ENCODE measurements at places on chromosomes 12 and 14.
A peak's percentile ranks its signal among the peaks of the same experiment; 100 is the strongest.

- no peak for DNase-seq
- H3K27ac ChIP-seq, result peak within 1 kb of the TSS; percentile 18
These were observed at the start of gene LPAR5 for GRCh38 chr12:6635856-6636531. Gene LPAR5 (minus strand): TSS chr12:6635959. CDS start chr12:6621248, 14,711 bp downstream.

DNA sequence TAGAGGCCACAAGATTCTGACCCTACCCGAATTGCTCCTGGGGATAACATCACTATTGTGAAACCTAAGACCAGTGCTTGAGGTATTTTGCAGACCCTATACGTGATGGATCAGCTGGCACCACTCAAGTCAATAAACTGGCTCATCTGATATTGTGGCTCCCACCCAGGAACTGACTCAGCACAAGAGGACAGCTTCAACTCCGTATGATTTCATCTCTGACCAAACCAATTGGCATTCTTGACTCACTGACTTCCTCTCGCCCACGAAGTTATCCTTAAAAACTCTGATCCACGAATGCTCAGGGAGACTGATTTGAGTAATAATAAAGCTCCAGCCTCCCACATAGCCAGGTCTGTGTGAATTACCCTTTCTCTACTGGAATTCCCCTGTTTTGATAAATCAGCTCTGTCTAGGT is 1036.1 kb upstream of the TMEM132C start:
- no peaks in the 10 kb centered on the region for H3K4me1 ChIP-seq
- no peaks in the 10 kb centered on the region for H3K36me3 ChIP-seq
- H3K4me3 ChIP-seq, result no peak overlapping the region
- H3K27ac ChIP-seq, result no peak overlapping the region

- H3K4me3 ChIP-seq, result no peak overlapping the region
- peaks cover 27% of the 10 kb centered on the region for H3K36me3 ChIP-seq
- H3K27ac ChIP-seq, result no peak overlapping the region
- H3K4me1 ChIP-seq, result peaks cover 27% of the 10 kb centered on the region
- no peak for DNase-seq
- no peaks in the 10 kb centered on the region for H3K27me3 ChIP-seq
These were observed 72.9 kb downstream of the CDK17 start for GRCh38 chr12:96327346-96327745.

GRCh38 chr12:2796187-2796666 is 1.5 kb downstream of the FKBP4 start:
- peak overlapping the region; percentile 82 for H3K27ac ChIP-seq
- peaks cover 62% of the 10 kb centered on the region for H3K4me1 ChIP-seq
- H3K27me3 ChIP-seq, result no peaks in the 10 kb centered on the region
- H3K36me3 ChIP-seq, result peaks cover 35% of the 10 kb centered on the region
- DNase-seq, result no peak

DNA sequence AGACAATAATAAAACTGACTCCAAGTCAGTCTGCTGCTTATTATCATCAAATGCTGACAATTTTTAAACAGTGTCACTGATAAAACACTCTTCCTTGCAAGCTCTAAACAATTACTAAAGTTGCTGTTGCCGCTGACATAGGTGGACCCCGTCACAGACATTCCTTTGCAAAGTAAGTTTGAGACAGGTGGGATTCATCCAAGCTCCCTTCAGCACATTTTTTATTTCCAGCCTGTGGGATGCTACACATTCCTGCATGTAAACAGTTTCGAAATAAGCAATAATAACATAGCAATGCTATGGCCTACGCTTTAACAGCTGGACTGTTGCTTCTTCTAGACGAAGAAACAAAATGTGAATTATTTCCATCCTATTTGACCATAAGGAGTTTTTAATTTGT is 85.4 kb upstream of the HIF1A start:
- DNase-seq, result no peak
- no peak overlapping the region for H3K27ac ChIP-seq
- no peaks in the 10 kb centered on the region for H3K36me3 ChIP-seq
- no peaks in the 10 kb centered on the region for H3K27me3 ChIP-seq
- no peak overlapping the region for H3K4me3 ChIP-seq

GRCh38 chr12:54141431-54142113 is 47.2 kb downstream of the SMUG1 start:
- H3K36me3 ChIP-seq, result no peaks in the 10 kb centered on the region
- H3K4me3 ChIP-seq, result no peak overlapping the region
- peak overlapping the region; percentile 69 for H3K27ac ChIP-seq

GRCh38 chr12:38949363-38949762 is 44.0 kb upstream of the CPNE8 start:
- no peaks in the 10 kb centered on the region for H3K27me3 ChIP-seq
- no peaks in the 10 kb centered on the region for H3K4me1 ChIP-seq
- DNase-seq, result no peak
- H3K4me3 ChIP-seq, result no peak overlapping the region
- H3K27ac ChIP-seq, result no peak overlapping the region
- H3K36me3 ChIP-seq, result no peaks in the 10 kb centered on the region

DNA sequence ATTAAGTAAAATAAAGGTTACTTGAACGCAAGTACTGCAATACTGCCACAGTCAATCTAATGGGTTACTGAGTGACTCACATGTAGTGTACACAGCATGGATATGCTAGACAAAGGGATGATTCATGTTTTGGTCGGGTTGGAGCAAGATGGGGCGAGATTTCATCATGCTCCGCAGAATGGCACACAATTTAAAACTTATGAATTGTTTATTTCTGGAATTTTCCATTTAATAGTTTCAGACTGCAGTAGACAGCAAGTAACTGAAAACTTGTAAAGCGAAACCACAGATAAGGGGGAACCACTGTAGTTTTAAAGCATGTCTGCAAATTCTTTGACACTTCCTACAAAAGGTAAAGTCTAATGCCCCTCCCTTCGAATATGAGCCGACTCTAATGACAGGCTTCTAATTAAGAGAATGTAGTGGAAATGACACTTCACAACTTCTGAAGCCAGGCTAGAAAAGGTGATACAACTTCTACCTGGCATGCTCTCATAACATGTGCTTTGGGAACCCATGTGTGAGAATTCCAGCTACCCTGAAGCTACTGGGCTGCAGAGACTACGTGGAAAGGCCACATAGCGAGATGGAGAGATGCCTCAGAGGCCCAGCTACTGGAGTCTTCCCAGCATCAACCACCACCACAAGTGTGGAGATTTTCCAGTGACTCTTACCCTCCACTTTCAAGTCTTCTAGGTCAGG is 13.9 kb upstream of the TCP11L2 start:
- H3K36me3 ChIP-seq, result no peaks in the 10 kb centered on the region
- no peak for DNase-seq
- H3K27ac ChIP-seq, result no peak overlapping the region
- no peak overlapping the region for H3K4me3 ChIP-seq

GRCh38 chr12:95083471-95083870 is 10.1 kb upstream of the NR2C1 start:
- H3K4me3 ChIP-seq, result no peak overlapping the region
- DNase-seq, result no peak
- peak overlapping the region; percentile 41 for H3K27ac ChIP-seq
- peaks cover 21% of the 10 kb centered on the region for H3K4me1 ChIP-seq
- peaks cover 6% of the 10 kb centered on the region for H3K36me3 ChIP-seq

GRCh38 chr12:56087220-56087619 is 7.3 kb downstream of the ERBB3 start:
- peak; percentile 84 for DNase-seq
- H3K4me1 ChIP-seq, result peaks cover 14% of the 10 kb centered on the region
- H3K4me3 ChIP-seq, result no peak overlapping the region

DNA sequence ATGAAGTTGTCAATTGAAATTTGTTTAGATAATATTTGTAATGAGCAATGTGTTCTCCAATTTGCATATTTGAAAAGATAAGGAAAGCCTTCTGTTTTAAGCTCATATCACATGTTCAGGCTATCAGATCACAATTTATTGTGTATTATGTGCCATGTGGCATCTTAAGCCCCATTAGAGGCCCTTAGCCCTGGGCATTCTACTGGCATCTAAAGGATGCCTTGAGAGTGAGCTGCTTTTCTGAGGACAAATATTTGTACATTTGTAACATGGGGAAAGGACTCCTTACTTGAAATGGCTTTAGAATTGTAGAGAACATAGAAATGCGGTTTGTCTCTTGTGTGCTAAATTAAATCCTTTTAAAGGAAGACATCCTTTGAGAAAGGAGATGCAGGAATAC is 62.2 kb downstream of the RMST start:
- no peak overlapping the region for H3K27ac ChIP-seq
- no peak for DNase-seq
- H3K27me3 ChIP-seq, result no peaks in the 10 kb centered on the region

GRCh38 chr12:53747095-53747494 is 4.7 kb downstream of the CISTR start:
- H3K27me3 ChIP-seq, result peaks cover 79% of the 10 kb centered on the region
- H3K36me3 ChIP-seq, result no peaks in the 10 kb centered on the region
- no peak overlapping the region for H3K4me3 ChIP-seq
- H3K4me1 ChIP-seq, result peaks cover 29% of the 10 kb centered on the region
- no peak overlapping the region for H3K27ac ChIP-seq

GRCh38 chr12:108568338-108569154 is 6.2 kb downstream of the ISCU start:
- no peaks in the 10 kb centered on the region for H3K27me3 ChIP-seq
- peaks cover 62% of the 10 kb centered on the region for H3K36me3 ChIP-seq
- peaks cover 59% of the 10 kb centered on the region for H3K4me1 ChIP-seq
- DNase-seq, result no peak
- no peak overlapping the region for H3K4me3 ChIP-seq

DNA sequence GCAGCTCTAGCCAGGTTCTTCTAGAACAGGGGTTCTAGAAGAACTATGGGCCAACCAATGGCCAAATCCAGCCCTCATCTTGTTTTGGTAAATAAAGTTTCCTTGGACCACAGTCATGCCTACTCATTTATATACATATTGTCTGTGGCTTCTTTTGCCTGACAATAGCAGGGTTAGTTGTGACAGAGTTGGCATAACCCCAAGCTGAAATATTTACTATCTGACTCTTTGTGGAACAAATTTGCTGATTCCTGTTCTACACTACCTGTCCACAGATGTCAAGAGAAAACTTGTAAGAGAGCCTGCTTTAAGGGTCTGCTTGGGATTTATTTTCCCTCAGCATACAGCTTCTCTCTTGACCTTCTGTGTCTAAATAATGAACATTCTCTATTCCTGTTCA is 289.0 kb downstream of the KSR2 start:
- H3K36me3 ChIP-seq, result no peaks in the 10 kb centered on the region
- H3K4me1 ChIP-seq, result no peaks in the 10 kb centered on the region
- H3K27me3 ChIP-seq, result peaks cover 25% of the 10 kb centered on the region
- H3K4me3 ChIP-seq, result no peak overlapping the region

GRCh38 chr14:79834868-79835267 is 376.4 kb downstream of the DIO2 start:
- no peak overlapping the region for H3K4me3 ChIP-seq
- H3K27me3 ChIP-seq, result no peaks in the 10 kb centered on the region
- no peak overlapping the region for H3K27ac ChIP-seq
- no peak for DNase-seq
- H3K4me1 ChIP-seq, result peaks cover 9% of the 10 kb centered on the region
- no peaks in the 10 kb centered on the region for H3K36me3 ChIP-seq

DNA sequence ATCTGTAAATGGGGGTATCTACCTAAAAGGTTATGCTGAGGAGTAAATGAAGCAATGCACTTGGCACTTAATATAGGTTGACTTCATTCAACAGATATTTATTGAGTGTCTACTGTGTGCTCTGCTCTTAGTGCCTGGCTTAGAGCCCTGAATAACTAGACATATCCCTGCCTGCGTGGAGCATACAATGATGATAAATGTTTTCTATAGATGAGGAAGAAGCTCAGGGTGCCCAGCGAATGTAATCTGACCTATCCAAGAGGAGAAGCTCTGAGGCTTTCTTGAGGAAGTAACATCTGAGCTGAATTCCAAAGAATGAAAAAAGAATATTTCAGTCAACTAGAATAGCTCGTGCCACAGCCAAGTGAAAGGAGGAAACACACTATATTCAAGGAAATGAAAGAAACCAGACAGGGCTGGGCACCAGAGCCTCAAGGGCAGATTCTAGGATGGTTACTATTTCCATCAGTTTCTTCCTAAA is 17.9 kb upstream of the HIGD1C start:
- H3K27me3 ChIP-seq, result no peaks in the 10 kb centered on the region
- DNase-seq, result no peak
- peaks cover 32% of the 10 kb centered on the region for H3K36me3 ChIP-seq
- H3K4me1 ChIP-seq, result peaks cover 54% of the 10 kb centered on the region
- H3K27ac ChIP-seq, result peak overlapping the region; percentile 79

GRCh38 chr14:99360774-99361595 is 89.0 kb upstream of the BCL11B start:
- peaks cover 4% of the 10 kb centered on the region for H3K27me3 ChIP-seq
- no peak for DNase-seq
- no peaks in the 10 kb centered on the region for H3K4me1 ChIP-seq
- H3K27ac ChIP-seq, result no peak overlapping the region
- no peak overlapping the region for H3K4me3 ChIP-seq

- H3K4me3 ChIP-seq, result no peak overlapping the region
- peaks cover 23% of the 10 kb centered on the region for H3K4me1 ChIP-seq
- H3K36me3 ChIP-seq, result no peaks in the 10 kb centered on the region
- H3K27ac ChIP-seq, result no peak overlapping the region
These were observed 255.9 kb downstream of the DPF3 start for GRCh38 chr14:72638021-72638420.

GRCh38 chr14:92675976-92676375 is 72.5 kb downstream of the LGMN start:
- H3K4me3 ChIP-seq, result no peak overlapping the region
- H3K36me3 ChIP-seq, result peaks cover 29% of the 10 kb centered on the region
- no peak for DNase-seq
- H3K4me1 ChIP-seq, result peaks cover 14% of the 10 kb centered on the region

DNA sequence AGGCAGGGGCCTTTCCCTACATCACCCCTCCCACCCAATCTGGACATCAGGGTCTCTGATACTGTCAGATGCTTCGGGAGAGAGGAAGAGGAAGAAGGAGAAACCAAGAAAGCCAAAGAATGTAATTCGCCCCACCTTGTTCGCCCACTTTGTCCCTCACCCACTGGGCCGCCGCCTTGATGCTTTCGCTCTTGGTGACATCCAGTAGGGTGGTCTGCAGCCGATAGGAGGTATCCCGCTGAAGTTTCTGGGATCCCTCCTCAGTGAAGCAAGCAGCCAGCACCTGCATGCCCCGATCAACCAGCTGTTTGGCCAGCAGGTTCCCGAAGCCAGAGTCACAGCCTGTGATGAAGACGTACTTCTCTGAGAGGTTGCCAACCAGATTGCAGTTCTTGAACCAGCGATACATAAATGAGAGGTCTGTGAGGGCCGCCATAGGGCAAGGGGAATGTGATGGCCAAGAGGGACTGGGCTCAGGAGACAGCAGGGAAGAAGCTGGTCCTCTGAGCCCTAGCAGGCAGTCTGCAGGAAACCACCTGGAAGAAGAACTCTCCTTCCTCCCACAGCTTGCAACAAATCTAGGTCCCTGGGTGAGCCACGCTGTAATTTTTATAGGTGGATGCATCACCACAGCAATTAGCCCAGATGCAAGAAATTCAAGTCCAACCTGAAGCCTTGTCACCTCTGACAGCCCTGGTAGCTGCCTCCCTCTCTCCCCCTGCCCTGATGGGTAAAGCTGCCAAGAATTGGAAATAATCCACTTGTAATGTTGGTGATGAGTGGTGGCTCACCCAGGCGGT is at the start of gene SDR9C7:
SDR9C7 (minus strand) TSS at position 583 of the 800 bp plus-strand sequence; CDS start at position 436, 147 bp downstream.
- no peak within 1 kb of the TSS for H3K27ac ChIP-seq
- no peaks in the 10 kb centered on the region for H3K27me3 ChIP-seq
- no peak for DNase-seq
- no peaks in the 10 kb centered on the region for H3K4me1 ChIP-seq

GRCh38 chr12:96034621-96035282 is 635 bp downstream of the LTA4H start:
- H3K4me1 ChIP-seq, result peaks cover 24% of the 10 kb centered on the region
- peak overlapping the region; percentile 88 for H3K27ac ChIP-seq
- H3K4me3 ChIP-seq, result peak overlapping the region; percentile 89
- no peak for DNase-seq
